Heart left ventricle (tissue), 16 donors: ENCODE measurements at places on chromosomes 16 and 17. TPM values are rescaled to one million over a fixed set of nuclear protein-coding genes. Genes with fewer than 3 reads are reported as not detected.

The ZSCAN10 gene
- total RNA-seq: not detected

DNA sequence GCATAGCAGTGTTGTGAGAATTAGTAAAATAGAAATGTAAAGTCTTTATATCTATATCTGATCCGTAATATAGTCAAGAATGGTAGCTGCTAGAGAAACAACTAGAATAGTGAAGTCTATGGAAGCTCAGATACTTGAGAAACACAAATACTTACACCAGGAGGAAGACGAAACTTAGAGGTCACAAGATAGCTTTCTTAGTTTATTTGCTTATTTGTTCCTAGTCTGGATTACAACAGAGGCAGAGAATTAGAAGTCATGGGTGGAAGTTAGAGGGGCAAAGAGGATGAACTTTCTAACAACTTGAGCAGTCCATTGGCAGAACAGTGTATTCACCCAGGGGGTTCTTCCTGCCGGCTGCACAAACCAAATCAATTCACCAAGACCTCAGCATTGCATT, 13.9 kb downstream of the GNGT2 start:
- H3K36me3 ChIP-seq: no peaks in the 10 kb centered on the region
- H3K4me3 ChIP-seq: no peak overlapping the region
- no peaks in the 10 kb centered on the region for H3K27me3 ChIP-seq
- H3K4me1 ChIP-seq: no peaks in the 10 kb centered on the region
- no peak overlapping the region for H3K27ac ChIP-seq

GRCh38 chr17:35784895-35785294, 10.5 kb downstream of the MMP28 start:
- peaks cover 15% of the 10 kb centered on the region for H3K4me1 ChIP-seq
- no peak overlapping the region for H3K4me3 ChIP-seq
- no peak overlapping the region for H3K27ac ChIP-seq
- DNase-seq: no peak

The LGALS9 gene
- 173 TPM for total RNA-seq

GRCh38 chr17:55513885-55514590, 2.8 kb upstream of the SMIM36 start:
- H3K27me3 ChIP-seq: no peaks in the 10 kb centered on the region
- H3K36me3 ChIP-seq: no peaks in the 10 kb centered on the region
- H3K4me3 ChIP-seq: no peak overlapping the region
- DNase-seq: peak; percentile 42
- no peaks in the 10 kb centered on the region for H3K4me1 ChIP-seq
- H3K27ac ChIP-seq: no peak overlapping the region

DNA sequence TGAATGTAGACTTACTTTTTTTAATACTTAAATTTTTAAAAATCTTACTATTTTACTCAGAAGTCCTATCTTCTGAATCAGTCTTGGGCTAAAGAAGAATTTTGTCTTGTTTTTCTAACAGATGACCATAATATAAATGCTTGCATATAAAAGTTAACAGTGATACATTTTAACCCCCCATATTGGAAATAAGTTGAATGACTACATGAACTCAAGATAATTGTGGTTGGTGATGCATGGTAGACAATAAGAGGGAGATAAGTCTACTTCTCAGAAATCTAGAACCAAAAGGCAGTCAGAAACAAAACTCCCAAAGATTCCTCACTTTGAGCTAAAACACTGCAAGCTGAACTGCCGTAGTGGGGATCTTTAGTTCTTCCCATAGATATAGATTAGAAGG, 868.4 kb upstream of the SOX9 start:
- DNase-seq: no peak
- H3K27ac ChIP-seq: no peak overlapping the region
- no peaks in the 10 kb centered on the region for H3K27me3 ChIP-seq
- no peak overlapping the region for H3K4me3 ChIP-seq

GRCh38 chr17:21297026-21297520, 12.6 kb downstream of the MAP2K3 start:
- H3K27ac ChIP-seq: peak overlapping the region; percentile 4
- H3K4me1 ChIP-seq: peaks cover 37% of the 10 kb centered on the region
- DNase-seq: no peak
- no peaks in the 10 kb centered on the region for H3K27me3 ChIP-seq
- no peak overlapping the region for H3K4me3 ChIP-seq

The TP53TG3C gene
- total RNA-seq: not detected

The PTGES3L gene
- 41.2 TPM for total RNA-seq

The CRISPLD2 gene
- 23.3 TPM for total RNA-seq

GRCh38 chr16:48497932-48498768, 111.8 kb downstream of the N4BP1 start:
- H3K36me3 ChIP-seq: no peaks in the 10 kb centered on the region
- H3K27ac ChIP-seq: no peak overlapping the region
- no peaks in the 10 kb centered on the region for H3K27me3 ChIP-seq
- DNase-seq: no peak
- peaks cover 13% of the 10 kb centered on the region for H3K4me1 ChIP-seq

DNA sequence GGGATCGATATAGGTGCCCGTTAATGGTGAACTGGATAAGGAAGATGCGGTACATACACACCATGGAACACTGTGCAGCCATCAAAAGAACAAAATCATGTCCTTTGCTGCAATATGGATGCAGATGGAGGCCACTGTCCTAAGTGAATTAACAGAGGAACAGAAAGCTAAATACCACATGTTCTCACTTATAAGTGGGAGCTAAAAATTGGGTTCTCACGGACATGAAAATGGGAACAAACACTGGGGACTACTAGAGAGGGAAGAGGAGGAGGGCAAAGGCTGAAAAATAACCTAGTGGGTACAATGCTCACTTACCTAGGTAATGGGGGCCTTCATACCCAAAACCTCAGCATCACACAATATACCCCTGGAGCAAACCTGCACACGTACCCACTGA, 302.6 kb downstream of the XYLT1 start:
- H3K27me3 ChIP-seq: no peaks in the 10 kb centered on the region
- H3K4me1 ChIP-seq: no peaks in the 10 kb centered on the region
- H3K36me3 ChIP-seq: no peaks in the 10 kb centered on the region
- H3K4me3 ChIP-seq: no peak overlapping the region
- no peak overlapping the region for H3K27ac ChIP-seq
- DNase-seq: no peak

DNA sequence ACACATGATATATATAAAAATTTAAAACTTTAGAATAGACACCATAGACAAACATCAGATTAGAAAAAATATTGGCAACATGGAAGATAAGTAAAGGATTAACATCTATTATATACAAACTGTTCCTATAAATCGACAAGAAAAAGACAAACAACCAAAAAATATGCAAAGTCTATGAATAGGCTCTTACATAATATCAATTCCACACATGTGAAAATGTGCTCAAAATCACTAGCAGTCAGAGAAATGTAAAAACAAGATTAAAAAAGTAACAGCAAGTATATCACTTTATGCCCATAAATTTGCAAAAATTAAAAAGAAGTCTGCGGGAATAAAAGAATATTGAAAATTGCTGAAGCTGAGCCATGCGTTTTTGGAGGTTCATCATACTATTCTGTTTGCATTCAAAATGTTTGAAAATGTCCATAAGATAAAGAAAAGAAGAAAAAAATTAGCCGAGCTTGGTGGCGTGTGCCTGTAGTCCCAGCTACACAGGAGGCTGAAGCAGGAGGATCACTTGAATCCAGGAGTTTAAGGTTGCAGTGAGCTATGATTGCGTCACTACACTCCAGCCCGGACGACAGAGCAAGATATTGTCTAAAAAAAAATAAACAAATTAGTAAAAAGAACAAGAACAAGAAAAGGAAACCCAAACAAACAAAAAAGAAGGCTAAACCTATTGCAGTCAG, 11.2 kb upstream of the ERN2 start:
- no peak for DNase-seq
- no peaks in the 10 kb centered on the region for H3K4me1 ChIP-seq
- peaks cover 2% of the 10 kb centered on the region for H3K27me3 ChIP-seq
- no peak overlapping the region for H3K27ac ChIP-seq

DNA sequence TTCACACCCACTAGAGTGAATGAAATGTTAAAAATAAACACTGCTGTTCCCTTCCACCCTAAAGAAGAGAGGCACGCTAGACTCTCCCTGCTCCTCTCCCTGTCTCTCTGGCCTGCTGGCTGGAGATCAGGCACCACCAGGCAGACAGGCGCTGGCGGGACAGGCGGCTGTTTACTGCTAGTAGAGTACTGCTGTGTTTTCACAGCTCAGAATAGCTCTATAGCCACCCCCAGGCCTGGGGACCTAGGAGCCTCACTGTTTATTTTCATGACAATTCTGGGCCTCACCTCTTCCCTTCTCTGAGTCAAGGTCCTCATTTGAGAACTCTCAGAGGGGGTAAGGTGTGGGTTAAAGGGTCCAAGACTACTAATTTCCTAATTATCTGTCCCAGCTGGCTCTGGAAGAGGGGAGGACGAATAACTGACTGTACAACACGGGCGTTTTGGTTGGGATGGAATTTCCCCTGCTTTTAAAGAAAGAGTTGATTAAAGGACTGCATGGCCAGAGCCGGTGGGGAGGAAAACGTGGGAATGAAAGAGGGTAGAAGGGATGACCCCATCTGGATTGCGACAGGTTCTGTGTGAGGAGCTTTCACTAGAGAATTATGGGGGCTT, 9.0 kb upstream of the G6PC1 start:
- H3K4me1 ChIP-seq: peaks cover 47% of the 10 kb centered on the region
- H3K27me3 ChIP-seq: no peaks in the 10 kb centered on the region
- DNase-seq: peak; percentile 67
- no peaks in the 10 kb centered on the region for H3K36me3 ChIP-seq
- H3K27ac ChIP-seq: peak overlapping the region; percentile 95

GRCh38 chr16:23141959-23142740, 7.1 kb downstream of the USP31 start:
- H3K27ac ChIP-seq: peak overlapping the region; percentile 72
- H3K27me3 ChIP-seq: no peaks in the 10 kb centered on the region
- no peaks in the 10 kb centered on the region for H3K4me1 ChIP-seq
- no peaks in the 10 kb centered on the region for H3K36me3 ChIP-seq

DNA sequence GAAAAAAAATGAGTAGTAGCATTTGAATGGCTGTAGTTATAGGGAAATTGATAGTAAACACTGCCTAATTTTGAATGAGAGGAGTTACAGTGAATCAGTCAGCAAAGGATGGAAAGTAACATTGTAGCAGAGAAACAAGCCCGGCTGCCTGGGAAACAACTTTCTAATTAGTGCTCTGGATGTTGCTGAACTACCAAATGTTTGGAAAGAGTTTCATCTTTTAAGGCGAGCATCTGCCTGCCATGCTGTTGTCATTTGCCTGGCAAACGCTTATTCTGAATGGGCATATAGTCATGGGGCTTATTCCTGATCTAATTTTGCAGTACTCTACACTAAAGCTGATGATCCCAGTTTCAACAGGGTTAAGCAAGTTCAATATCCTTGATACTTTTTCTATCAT, 138.6 kb downstream of the CDH11 start:
- peaks cover 6% of the 10 kb centered on the region for H3K4me1 ChIP-seq
- H3K27me3 ChIP-seq: no peaks in the 10 kb centered on the region
- no peak overlapping the region for H3K4me3 ChIP-seq
- no peak for DNase-seq

DNA sequence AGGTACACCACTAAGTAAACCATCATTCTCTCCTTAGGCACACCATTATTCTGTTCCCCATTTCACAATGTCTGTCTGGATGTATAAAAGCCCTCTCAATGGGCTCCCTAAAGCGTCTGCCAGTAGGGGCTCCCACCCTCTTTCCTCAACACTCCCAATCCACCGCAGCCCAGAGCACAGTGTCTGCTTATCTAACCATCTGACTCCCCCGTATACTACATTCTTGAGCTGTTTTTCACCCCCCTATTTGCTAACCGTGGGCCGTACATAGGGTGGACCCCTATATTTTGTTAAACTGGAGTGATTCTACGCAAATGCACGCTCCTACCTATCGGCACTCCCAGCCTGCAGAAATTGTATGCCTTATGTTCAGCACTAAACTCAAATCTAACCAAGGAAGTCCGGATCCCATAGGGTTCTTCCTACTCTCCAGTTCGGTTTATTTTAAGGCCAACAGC, 685 bp upstream of the PSMD3 start:
- peaks cover 29% of the 10 kb centered on the region for H3K4me1 ChIP-seq
- peaks cover 12% of the 10 kb centered on the region for H3K36me3 ChIP-seq
- no peak overlapping the region for H3K27ac ChIP-seq
- DNase-seq: no peak
- H3K27me3 ChIP-seq: no peaks in the 10 kb centered on the region

DNA sequence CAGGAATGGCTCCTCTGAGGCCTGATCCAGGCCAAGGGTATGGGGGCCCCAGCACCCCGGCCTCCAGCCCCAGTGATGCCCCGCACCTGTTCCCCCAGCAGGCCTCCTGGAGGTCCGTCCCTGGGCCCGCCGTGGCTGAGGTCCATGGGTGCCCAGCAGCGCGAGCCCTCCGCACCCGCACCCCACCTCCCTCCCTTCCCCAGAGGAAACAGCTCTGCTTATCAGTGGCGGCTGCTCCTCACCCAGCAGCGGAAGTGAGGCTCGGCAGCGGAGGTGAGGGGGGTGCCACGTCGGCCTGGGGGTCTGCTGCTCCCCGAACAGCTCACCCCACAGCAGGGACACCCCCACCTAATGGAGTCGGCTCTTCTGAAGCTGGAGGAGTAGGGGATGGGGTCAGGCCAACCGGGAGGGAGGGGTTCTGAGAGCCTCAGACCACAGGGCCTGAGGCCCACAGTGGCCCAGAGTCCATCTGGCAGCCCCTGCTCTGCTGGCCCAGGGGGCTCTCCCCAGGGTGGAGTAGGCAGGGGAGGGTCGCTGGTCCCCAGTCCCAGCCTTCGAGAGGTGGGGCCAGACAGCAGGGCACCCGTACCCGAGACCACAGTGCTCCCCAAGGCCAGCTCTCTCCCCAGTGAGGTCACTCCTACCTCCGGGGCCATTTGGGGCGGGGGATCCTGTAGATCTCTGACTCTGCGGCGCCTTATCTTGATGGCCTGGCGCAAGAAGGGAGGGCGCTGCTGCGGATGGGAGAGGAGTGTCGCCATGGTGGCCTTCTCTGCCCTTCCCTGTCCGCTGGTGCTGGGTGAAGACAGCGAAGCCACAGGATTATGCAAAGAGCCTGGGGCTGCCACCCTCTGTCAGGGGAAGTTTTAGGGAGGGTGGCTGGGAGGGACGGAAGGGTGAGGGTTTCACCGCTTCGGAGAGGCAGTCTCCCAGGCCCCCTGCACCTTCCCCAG, at the start of gene UNC13D:
UNC13D (minus strand) TSS at position 828 of the 953 bp plus-strand sequence; CDS start at position 761, 67 bp downstream.
- H3K4me1 ChIP-seq: peaks cover 53% of the 10 kb centered on the region
- no peaks in the 10 kb centered on the region for H3K27me3 ChIP-seq

The UBE2G1 gene
- total RNA-seq: 91.0 TPM

The SLC35G6 gene
- not detected for total RNA-seq

DNA sequence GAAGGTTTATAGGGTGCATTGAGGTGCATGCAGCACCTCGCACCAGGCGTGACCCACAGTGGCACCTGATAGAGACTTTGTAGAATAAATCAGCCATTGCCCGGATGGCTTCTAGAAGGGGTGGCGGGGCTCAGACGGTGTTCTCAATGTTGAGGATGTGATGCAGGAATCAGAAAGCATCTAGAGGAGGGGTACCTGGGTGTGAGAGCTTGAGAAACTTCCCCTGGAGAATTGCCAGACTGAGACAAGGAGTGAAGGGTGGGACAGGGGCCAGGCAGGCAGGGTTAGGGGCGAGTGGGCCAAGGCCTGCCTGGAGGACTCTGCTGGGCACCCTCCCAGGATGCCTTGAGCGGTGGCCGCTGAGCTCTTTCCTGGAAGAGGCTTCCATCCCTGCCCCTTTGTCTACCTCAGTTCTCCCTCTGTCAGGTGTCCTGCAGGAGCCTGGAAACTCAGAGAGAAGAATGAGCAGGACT, 9.3 kb upstream of the ADGRG1 start:
- no peak overlapping the region for H3K27ac ChIP-seq
- no peaks in the 10 kb centered on the region for H3K4me1 ChIP-seq
- no peaks in the 10 kb centered on the region for H3K36me3 ChIP-seq

GRCh38 chr16:938136-938535, 32.6 kb downstream of the LMF1 start:
- H3K4me3 ChIP-seq: no peak overlapping the region
- no peak overlapping the region for H3K27ac ChIP-seq
- H3K27me3 ChIP-seq: no peaks in the 10 kb centered on the region

The SLC13A2 gene
- not detected for total RNA-seq
